Fibroblast of skin of right biceps (primary cell): ENCODE measurements at places on chromosomes 5 and 9.

- DNase-seq, result no peak
These were observed 803 bp downstream of the C9orf152 start for GRCh38 chr9:110207071-110207641.

GRCh38 chr5:174614500-174615135 is 109.8 kb upstream of the MSX2 start:
- DNase-seq, result no peak

- peak; percentile 30 for DNase-seq
These were observed 602.7 kb upstream of the ZNF608 start for GRCh38 chr5:125348936-125349831.

GRCh38 chr5:72427488-72428437 is 79.4 kb downstream of the ZNF366 start:
- peak; percentile 46 for DNase-seq

DNA sequence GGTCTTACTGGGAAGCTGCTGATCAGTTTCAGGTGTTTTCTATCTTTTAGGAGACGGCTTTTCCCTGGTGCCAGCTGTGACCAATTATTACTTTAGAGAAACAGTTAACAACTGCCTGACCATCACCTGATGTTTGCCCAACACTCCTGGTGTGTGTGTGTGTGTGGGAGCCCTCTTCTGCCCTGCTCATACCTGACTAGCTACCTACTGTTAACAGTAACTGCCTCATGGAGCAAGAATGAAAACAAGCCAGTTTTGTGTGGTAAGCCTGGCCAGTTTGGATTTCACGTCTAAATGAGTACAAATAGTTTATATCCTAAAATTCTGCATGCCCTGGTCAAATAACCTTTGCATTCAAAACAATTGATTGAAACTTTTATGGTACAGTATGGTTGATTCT is 46.1 kb upstream of the RIOK2 start:
- DNase-seq, result no peak

GRCh38 chr9:11182001-11182400 is 569.2 kb upstream of the PTPRD start:
- DNase-seq, result peak; percentile 6

GRCh38 chr5:31090467-31090866 is 103.0 kb upstream of the CDH6 start:
- DNase-seq, result no peak

DNA sequence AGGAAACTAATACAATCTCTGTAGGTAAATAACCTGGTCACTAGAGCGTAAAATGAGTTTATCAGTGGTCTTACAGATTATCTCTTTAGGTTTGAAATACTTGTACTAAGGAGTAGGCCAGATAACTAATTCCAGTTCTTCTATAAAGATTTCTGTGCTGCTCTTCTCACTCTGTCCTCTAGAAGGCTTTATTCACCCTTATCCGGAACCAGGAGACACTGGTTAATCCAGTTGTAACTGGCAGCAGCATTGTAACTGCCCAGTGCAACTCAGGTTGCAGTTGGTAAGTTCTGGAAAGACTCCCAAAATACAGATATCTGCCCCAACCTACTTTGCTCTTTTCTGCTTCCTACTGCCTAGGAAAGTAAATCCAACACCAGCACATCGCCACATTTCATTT is 19.8 kb downstream of the C5orf22 start:
- no peak for DNase-seq

DNA sequence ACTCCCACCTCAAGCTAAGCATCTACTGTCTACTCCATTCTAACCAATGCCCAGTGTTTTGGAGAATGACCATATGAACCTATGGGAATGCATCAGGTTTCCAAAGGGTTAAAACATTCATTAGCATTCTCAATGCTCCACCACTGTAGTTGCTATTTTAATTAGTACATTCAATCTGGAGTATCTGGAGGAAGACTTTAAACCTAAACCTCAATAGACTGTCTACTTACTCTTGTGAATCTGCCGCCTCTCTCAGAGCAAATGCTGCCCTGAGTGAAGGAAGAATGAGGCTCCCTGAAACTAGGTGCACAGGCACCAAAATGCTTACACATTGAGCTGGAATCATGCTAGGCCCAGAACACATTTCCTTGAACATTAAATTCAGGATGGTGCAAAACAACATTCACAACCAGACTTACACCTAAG is 2.0 kb downstream of the ENC1 start:
- no peak for DNase-seq

GRCh38 chr5:74953937-74954720 is 87.9 kb upstream of the FAM169A start:
- peak; percentile 73 for DNase-seq

GRCh38 chr5:178210686-178211085 is 6.4 kb downstream of the HNRNPAB start:
- no peak for DNase-seq

- DNase-seq, result no peak
These were observed 5.1 kb upstream of the ERAP1 start for GRCh38 chr5:96812851-96813250.

GRCh38 chr5:145678255-145678654 is 156.9 kb downstream of the PRELID2 start:
- DNase-seq, result no peak

GRCh38 chr5:170563824-170564567 is 60.2 kb downstream of the KCNIP1 start:
- DNase-seq, result no peak

- no peak for DNase-seq
These were observed 228.5 kb downstream of the ENC1 start for GRCh38 chr5:74412066-74412465.

DNA sequence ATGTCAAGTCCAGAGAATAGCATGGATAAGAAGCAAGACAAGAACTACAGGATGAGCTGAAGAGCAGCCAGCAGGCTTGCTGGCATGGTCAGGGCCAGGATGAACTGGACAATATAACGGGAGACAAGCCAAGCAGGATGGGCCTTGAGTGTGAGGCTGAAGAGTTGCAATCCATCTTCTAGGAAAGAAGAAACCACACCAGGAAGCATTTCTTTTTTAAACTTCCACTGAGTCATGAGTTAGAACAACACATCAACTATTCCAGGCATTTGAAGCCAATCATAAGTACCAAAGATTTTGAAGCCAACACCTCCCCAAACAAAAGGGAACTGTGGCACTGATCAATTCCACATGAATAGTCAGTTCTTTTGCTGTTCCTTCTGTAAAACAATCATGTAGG is 27.3 kb downstream of the SLC31A2 start:
- peak; percentile 33 for DNase-seq

DNA sequence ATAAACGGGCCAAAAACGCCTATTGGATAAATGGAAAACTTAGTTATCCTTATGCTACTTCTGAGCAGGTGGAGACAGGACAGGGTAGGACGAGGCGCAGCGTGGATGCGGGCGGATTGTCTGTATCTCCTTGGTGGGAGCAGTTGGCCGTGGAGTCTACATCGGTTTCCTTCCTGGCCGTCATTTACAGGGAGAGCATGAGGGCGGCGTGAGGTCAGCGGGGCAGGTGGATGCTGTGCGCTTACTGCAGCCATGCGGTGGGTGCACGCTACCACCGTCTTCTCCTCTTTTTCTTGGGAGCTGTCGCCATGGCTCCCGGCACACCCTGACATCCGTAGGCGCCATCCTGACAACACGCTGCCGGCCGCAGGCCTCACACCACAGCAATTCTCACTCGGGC is 121.3 kb downstream of the ADAMTS2 start:
- DNase-seq, result no peak

DNA sequence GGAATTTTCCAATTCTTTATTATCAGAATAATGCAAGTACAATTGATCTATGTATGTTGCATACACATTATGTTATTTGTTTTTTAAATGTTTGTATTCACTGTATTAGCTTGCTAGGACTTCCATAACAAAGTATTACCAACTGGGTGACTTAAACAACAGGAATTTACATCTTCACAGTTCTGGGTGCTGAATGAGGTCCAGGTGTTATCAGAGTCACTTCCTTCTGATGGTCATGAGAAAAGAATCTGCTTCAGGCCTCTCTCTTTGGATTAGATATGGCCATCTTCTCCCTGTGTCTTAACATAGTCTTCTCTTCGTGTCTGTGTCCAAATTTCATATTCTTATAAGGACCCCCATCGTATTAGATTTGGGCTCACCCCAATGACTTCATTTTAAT is 229.1 kb upstream of the TRPC7 start:
- DNase-seq, result no peak

- DNase-seq, result no peak
These were observed 138.4 kb downstream of the GADD45G start for GRCh38 chr9:89743216-89743572.

GRCh38 chr5:80275347-80275746 is 19.5 kb upstream of the SERINC5 start:
- DNase-seq, result no peak

GRCh38 chr5:61301341-61302199 is 30.5 kb upstream of the ZSWIM6 start:
- peak; percentile 99 for DNase-seq

GRCh38 chr5:10162468-10162867 is 87.2 kb downstream of the ATPSCKMT start:
- no peak for DNase-seq

GRCh38 chr5:94632024-94632423 is 13.6 kb downstream of the SLF1 start:
- DNase-seq, result no peak

- DNase-seq, result no peak
These were observed 44.6 kb downstream of the NSG2 start for GRCh38 chr5:174090129-174090528.

- no peak for DNase-seq
These were observed 880 bp upstream of the GFPT2 start for GRCh38 chr5:180353980-180354452.

DNA sequence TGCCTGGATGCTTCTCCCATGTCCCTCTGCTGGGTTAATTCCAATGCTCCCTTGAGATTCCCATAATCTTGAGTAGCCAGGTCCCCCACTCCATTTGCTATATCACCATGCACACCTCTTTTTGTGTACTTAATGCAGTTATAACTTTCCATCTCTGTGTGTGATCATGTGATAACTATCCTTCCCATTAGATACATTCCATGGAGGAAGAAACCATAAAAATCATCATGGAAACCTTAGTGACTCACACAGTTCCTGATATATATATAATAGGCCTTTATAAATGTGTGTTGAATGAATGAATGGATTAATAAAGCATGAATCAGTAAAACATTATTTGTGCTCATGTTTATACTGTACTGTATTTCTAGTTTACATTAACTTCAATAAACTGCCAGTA is 104.6 kb downstream of the PCSK5 start:
- DNase-seq, result peak; percentile 15

DNA sequence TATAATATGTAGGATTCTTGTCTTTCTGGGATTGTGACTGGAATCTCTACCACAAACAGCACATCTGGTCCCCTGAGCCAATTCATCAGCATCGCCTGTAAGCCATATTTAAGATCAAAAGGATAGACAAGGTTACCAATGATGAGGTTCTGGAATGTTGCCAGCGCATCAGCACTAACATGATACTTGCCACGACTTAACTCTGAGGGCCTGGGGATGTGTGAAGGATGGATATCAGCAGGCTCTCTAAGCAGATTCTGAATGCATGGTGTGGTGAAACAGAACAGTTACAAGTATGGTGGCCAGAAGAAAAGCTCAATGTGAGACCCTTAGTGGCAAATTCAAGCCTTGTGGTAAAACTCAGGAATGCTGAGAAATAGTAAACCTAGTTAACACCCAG is 143.0 kb downstream of the XRCC4 start:
- peak; percentile 7 for DNase-seq

GRCh38 chr5:141330299-141331080 is at the start of gene PCDHGA1:
TSS of gene PCDHGA1 (plus strand) at chr5:141330514.
- peak; percentile 35 for DNase-seq

DNA sequence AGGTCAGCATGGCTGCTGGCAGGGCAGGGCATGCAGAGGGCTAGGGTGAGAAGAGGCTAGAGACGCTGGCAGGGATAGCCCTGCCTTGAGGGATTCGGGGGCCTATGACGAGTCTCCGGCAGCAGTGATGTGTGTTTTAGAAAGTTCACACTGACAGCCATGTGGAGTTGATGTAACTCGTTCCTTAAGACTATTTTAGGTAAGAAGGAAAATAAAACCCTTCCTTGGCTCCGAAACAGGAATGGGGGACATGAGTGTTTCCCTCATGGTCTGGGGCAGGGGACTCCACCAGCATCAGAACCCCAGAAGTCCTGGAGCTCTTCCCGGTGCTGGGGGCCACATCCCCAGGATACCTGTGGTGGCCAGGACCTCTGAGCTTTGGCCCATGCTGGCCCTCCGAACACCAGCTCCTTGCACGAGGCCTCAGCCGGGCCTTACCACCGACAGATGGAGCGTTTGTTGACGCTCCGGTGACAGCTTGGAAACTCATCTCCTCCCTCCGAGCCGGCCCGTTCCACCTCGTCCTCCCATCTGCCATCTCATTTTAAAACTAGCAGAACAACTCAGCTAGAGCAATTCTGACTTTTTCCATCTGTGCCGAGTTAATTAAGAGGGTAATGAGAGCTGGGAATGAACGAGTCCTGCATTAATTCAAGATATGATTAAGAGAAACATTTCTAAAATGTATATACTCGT is 337.7 kb downstream of the CDK5RAP2 start:
- no peak for DNase-seq

- peak; percentile 52 for DNase-seq
These were observed 27.4 kb downstream of the PTPA start for GRCh38 chr9:129138476-129139232.

DNA sequence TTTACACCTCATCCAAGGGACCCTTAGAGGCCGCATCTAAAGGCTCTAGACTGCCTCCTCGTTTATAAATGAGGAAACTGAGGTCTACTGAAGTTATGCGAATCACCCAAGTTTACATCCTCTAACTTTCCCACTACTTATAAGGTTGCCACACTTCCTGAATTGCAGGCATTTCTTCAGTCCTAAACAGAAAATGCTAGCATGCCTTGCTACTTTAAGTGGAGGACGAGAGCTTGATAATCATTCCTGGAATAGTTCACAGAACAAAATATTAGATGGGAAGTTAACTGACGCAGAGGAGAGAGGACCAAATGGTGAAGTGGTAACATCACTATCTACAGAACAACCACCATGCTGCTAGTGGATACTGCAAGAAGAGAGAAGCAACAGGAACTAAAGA is 85.8 kb downstream of the GNAQ start:
- DNase-seq, result peak; percentile 34

DNA sequence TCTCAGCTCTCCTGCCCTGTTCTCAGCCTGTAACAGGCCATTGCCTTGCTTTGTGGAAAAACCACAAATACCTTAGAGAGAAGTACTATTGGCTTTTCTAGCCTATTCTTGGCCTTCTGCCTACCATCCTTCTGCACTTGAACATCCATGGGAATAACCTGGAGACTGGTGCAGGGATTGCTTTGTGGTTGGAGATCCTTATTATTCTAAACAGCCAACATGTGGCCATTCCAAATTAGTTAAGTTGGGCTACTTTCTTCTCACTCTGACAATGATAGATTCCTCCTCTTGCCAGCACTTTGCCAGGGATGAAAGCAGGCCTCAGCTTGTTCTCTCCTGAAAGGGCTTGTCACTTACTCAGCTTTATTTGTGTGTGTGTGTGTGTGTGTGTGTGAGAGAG is 240.4 kb downstream of the GLIS3 start:
- peak; percentile 60 for DNase-seq

GRCh38 chr9:115884846-115885245 is 268.7 kb upstream of the PAPPA start:
- DNase-seq, result peak; percentile 48

GRCh38 chr9:105220451-105220850 is 24.0 kb upstream of the SLC44A1 start:
- no peak for DNase-seq
